ENCODE measurements at places on chromosomes 7 and 10. TPM values are rescaled to one million over a fixed set of nuclear protein-coding genes. Genes with fewer than 3 reads are reported as not detected.

DNA sequence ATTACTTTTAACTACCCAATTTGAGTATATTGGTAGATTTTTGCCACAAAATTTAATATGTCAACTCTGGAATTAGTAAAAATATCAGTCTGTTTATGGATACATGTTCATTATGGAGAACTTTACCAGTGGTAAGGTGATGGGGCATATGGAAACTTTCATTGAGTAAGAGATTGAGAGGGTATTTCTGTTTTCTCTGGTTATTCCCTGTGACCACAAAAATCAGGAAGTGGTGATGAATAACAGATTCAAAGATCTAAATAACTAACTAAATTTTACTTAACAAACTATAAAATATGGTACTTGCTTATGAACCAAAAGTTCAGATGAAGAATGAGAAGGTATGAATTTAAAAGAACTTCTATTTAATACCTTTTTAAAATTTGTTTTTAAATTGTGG is 22.1 kb upstream of the STEAP4 start:
- DNase-seq: no peak

- no peak for DNase-seq
These were observed 4.6 kb downstream of the AKR1B1 start for GRCh38 chr7:134454277-134454676.

DNA sequence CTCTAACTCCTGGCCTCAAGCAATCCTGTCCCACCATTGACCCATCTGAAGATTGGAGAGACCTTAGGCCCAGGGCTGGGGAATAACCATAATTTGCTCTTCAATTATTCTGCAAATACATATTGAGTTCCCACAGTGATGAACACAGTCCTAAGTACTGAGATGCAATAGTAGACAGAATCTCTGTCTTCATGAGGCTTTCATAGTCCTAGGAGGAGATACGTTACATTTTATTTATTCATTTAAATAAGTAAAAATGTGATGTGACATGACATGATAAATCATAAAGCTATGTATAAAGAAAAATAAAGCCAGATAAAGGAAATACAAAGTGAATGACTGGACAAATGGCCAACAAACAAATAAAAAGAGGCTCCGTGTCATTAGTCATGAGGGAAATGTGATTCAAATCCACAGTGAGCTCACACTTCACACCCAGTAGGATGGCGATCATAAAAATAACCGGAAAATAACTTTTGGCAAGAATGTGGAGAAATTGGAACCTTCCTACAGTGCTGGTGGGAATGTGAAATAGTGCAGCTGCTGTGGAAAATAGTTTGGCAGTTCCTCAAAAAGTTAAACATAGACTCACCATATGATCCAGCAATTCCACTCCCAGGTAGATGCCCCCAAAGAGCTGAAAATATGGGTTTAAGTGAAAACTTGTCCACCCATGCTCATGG is 52.1 kb upstream of the JCAD start:
- DNase-seq: no peak

DNA sequence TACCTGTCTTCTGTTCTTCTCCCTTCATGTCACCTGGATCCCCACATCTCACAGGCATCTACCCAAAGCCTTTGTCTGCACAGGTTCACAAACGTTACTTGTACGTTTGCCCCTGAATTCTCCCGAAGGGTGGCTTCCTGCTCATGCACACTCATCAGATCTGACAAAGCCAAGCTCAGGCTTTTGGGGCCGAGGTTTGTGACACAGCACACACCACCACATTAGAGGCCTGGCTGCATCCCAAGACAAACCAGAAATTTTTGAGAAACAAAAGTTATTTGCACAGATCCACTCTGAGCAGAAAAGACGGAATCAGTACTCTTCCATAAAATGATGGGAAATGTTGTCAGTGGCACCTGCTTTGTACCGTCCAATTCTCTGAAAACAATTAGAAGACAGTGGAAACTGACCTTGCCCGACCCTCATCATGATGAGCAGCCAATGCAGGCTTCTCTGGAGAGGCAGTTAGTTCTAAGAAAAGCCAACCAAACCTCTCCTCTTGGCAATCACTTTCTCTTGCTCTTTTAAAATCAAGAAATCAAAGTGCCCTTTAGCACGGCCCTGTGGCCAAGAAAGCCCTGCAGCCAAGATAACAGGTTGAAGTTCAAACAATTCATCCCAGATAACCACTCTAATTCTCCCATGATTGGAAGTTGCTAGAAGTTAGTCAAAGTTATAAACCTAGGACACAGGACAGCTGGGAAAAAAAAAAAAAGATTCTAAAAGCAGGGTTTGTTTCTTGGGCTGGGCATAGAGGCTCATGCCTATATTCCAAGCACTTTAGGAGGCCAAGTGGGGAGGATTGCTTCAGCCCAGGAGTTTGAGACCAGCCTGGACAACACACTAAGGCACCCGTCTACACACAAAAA is 13.6 kb upstream of the SVIL start:
- DNase-seq: no peak

DNA sequence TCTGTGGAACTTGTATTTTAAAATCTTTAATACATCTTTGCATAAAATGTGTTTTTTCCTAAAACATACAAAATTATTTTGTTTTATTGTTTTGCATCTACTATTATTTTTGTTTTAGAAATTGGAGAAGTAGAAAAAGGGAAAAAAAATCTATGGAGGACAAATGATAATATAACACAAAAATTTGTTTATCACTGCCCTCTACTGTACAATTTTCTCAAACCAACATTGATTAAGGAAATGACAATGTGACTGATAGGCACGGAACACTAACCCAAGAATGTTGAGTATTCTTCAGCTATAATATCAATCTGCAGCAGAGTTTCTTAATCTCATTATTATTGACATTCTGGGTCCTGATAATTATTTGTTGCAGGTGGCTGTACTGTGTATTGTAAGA is 9.5 kb upstream of the ING3 start:
- no peak for DNase-seq

FZD1 gene
- 9.4 TPM for total RNA-seq
